CD8-positive, alpha-beta memory T cell (primary cell): ENCODE measurements at places on chromosomes 1 and 21.
A peak's percentile ranks its signal among the peaks of the same experiment; 100 is the strongest.

DNA sequence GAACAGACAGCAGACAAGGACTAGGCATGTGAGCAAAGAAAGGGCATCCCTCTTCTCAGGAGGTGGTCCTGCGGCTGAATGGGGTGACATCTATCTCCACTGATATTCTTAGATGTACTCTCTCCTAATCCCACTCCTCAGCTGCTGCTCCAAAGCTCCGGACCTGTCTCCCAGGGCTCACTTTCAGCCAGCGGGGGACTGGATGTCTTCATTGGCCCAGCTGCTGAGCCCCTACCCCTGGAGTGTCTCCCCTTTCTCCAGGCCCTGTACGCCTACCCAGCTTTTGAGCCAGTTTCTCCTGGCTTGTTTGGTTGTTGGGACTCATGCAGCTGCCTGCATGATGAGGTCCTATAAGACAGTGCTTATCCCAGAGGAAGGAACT, 28.8 kb upstream of the CSF1 start:
- no peak overlapping the region for H3K4me3 ChIP-seq
- no peak for DNase-seq
- H3K27ac ChIP-seq = no peak overlapping the region
- H3K36me3 ChIP-seq = no peaks in the 10 kb centered on the region

- H3K4me3 ChIP-seq = no peak overlapping the region
- peaks cover 2% of the 10 kb centered on the region for H3K4me1 ChIP-seq
- no peak overlapping the region for H3K27ac ChIP-seq
These were observed 5.8 kb upstream of the TGFB2 start for GRCh38 chr1:218339267-218339831.

DNA sequence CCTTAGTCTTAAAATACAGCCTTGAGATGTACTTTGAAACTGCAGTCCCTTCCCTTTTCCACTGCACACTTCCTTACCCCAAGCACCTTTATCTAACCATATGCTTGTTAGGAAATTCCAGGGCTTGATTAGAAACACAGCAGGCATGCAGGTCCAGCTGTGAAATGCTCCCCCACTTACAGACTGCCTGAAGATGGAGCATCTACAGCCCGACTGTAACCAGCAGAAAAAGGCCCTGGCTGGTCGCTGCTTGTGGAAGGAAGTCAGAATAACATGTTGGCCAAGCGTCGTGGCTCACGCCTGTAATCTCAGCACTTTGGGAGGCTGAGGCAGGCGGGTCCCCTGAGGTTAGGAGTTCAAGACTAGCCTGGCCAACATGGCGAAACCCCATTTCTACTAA, 37.2 kb downstream of the VN1R5 start:
- no peaks in the 10 kb centered on the region for H3K27me3 ChIP-seq
- H3K36me3 ChIP-seq = no peaks in the 10 kb centered on the region
- no peak for DNase-seq
- no peak overlapping the region for H3K27ac ChIP-seq
- H3K4me1 ChIP-seq = no peaks in the 10 kb centered on the region

DNA sequence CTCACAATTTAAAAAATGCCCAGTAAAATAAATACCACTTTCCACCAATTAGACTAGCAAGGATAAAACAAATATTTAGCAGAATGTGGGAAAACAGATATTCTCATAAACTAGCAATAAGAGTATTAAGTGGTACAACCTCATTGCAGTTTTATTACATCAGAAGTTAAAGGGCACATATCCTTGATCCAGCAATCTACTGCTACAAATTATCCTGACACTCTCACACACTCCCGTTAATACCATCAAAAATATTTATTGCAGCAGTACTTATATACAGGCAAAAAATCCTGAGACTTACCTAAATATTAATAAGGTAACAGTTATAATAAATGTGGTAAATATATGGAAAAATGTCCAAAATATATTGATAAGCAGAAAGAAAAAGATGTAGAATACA, 44.3 kb downstream of the ZNF644 start:
- DNase-seq = no peak
- H3K27me3 ChIP-seq = no peaks in the 10 kb centered on the region
- no peak overlapping the region for H3K4me3 ChIP-seq
- H3K4me1 ChIP-seq = no peaks in the 10 kb centered on the region
- H3K27ac ChIP-seq = no peak overlapping the region
- H3K36me3 ChIP-seq = peaks cover 4% of the 10 kb centered on the region

DNA sequence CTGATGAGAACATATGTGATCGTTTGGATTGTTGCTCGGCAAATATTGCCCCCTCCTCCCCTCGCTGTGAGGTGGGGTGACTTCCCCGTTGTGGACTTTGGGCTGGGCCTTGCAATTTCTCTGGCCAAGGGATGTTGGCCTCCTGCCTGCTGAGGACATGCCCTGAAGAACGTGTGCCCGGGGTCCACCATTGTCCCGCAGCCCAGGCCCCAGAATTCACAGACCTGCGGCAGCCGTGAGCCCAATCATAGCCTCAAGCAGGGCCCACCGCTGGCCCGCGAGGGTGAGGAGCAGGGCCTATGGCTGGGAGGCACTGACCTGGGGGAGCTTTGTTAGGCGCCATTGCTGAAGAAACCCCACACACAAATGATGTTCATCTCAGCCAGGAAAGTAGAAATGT, 58.3 kb upstream of the ACTRT2 start:
- no peak overlapping the region for H3K4me3 ChIP-seq
- H3K27ac ChIP-seq = no peak overlapping the region
- no peaks in the 10 kb centered on the region for H3K36me3 ChIP-seq
- no peak for DNase-seq
- H3K27me3 ChIP-seq = no peaks in the 10 kb centered on the region

DNA sequence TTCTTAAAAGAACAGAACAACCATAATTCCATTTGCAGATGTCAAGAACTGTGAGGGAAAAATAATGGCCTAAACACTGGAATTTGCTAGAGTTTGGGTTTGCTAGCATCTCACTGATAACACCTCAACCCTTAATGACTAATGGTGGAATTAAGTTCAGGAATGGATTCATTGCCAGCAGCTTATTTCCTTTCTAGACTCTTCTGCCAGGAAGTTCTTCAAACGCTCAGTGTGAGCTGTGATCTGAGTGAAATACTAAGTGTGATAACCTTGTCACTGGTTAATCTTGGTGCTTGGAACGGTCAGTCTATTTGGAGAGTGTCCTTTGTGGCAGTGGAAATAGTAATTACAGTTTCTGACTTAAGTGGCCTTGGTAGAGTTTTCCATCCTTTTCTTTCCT, 21.6 kb upstream of the PLEKHM2 start:
- no peak overlapping the region for H3K4me3 ChIP-seq
- DNase-seq = no peak
- no peaks in the 10 kb centered on the region for H3K27me3 ChIP-seq
- peaks cover 24% of the 10 kb centered on the region for H3K36me3 ChIP-seq
- no peaks in the 10 kb centered on the region for H3K4me1 ChIP-seq

DNA sequence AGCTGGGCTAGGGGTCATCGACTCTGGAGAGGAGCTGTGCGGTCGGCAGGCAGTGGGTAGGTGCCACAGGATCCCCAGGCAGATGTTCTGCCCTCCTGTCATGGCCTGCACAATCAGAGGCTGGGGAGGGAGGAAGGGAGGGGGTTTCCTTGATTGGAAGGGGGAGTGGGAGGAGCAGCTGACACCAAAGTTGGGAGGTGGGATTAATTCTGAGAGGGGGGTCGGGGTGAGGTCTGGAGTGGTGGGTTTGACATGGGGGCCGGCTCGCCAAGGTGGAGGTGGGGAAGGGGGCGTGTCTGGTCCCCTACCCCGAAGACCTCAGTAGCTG, 651 bp upstream of the HPCA start:
- no peaks in the 10 kb centered on the region for H3K4me1 ChIP-seq
- no peak for DNase-seq
- peaks cover 29% of the 10 kb centered on the region for H3K27me3 ChIP-seq
- H3K4me3 ChIP-seq = no peak overlapping the region
- no peaks in the 10 kb centered on the region for H3K36me3 ChIP-seq

- H3K27me3 ChIP-seq = no peaks in the 10 kb centered on the region
- no peak for DNase-seq
- H3K27ac ChIP-seq = no peak overlapping the region
- no peaks in the 10 kb centered on the region for H3K36me3 ChIP-seq
- no peak overlapping the region for H3K4me3 ChIP-seq
These were observed 86.2 kb downstream of the DTL start for GRCh38 chr1:212121779-212122178.

GRCh38 chr1:45012639-45013278, 705 bp downstream of the UROD start:
- peaks cover 31% of the 10 kb centered on the region for H3K4me1 ChIP-seq
- H3K4me3 ChIP-seq = peak overlapping the region; percentile 66
- peaks cover 28% of the 10 kb centered on the region for H3K36me3 ChIP-seq
- H3K27ac ChIP-seq = peak overlapping the region; percentile 74

GRCh38 chr21:33682992-33683627, 40.8 kb downstream of the ITSN1 start:
- no peaks in the 10 kb centered on the region for H3K27me3 ChIP-seq
- H3K27ac ChIP-seq = no peak overlapping the region
- H3K36me3 ChIP-seq = no peaks in the 10 kb centered on the region
- no peaks in the 10 kb centered on the region for H3K4me1 ChIP-seq

DNA sequence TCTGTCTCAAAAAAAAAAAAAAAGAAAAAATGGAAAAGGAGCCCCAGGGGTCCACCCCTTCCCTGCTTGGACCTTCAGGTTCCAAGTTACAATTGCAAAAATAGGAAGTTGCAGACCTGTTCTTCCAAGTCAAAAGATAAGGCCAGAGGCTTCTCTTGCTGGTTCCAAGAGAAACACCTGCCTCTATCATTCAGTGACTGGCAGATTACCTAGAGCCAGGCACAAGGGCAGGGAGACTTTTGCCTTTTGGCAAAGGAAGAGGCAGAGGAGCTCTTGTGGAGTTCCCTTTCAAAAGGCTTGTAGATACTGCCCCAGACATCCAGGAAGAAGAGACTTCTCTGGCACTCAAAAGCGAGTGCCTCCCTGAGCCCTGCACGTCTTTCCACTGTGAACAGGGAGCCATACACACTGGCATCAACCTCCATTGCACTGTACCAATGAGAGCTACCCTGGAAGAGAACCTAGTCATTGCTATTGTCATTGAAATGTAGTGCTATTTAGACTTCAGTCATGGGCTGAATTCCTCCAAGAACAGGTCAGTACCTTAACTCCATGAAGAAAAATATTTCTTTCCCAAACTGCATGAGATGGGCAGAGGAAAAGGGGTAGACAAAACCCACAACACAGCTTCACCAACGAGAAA, 91.2 kb downstream of the LMX1A start:
- no peak for DNase-seq
- no peaks in the 10 kb centered on the region for H3K4me1 ChIP-seq
- no peaks in the 10 kb centered on the region for H3K36me3 ChIP-seq

DNA sequence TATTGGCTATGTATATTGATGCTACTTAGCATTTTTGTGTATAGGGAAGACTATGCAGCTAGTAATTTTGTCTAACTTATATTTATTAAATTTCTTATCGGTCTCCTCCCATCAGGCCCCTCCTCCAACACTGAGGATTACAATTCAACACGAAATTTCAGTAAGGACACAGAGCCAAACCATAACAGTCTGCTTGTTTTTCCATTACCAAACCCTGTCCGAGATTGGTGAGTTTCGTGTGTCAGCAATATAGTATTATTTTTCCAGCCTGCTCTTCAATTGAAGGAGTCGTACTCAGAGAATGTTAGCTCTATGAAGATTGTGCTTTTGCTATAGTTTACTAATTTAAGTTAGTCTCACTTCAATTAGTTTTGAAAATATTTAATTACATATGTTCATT, 1495.3 kb downstream of the MRPL39 start:
- no peaks in the 10 kb centered on the region for H3K27me3 ChIP-seq
- H3K36me3 ChIP-seq = no peaks in the 10 kb centered on the region
- H3K4me3 ChIP-seq = no peak overlapping the region
- no peak for DNase-seq
- no peak overlapping the region for H3K27ac ChIP-seq
- no peaks in the 10 kb centered on the region for H3K4me1 ChIP-seq

DNA sequence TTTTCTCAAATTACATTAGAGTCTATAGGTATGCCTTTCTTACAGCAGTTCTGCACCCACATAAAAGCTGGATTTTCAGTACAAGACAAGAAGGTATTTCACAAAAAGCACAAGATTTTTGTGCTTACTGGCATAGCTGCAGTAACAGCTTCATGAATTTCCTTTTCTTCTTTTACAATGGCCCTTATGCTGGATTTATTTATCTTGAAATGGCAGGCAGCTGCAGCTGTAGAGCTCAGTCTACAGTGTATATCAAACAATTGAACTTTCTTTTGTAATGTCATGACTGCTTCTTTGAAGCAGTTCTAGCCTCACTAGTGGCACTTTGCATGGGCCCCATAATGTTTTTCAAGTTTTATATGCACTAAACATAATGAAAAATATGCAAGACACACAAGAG, 510.2 kb downstream of the KCNT2 start:
- H3K4me3 ChIP-seq = no peak overlapping the region
- no peak overlapping the region for H3K27ac ChIP-seq
- H3K27me3 ChIP-seq = no peaks in the 10 kb centered on the region
- H3K4me1 ChIP-seq = no peaks in the 10 kb centered on the region
- no peaks in the 10 kb centered on the region for H3K36me3 ChIP-seq

DNA sequence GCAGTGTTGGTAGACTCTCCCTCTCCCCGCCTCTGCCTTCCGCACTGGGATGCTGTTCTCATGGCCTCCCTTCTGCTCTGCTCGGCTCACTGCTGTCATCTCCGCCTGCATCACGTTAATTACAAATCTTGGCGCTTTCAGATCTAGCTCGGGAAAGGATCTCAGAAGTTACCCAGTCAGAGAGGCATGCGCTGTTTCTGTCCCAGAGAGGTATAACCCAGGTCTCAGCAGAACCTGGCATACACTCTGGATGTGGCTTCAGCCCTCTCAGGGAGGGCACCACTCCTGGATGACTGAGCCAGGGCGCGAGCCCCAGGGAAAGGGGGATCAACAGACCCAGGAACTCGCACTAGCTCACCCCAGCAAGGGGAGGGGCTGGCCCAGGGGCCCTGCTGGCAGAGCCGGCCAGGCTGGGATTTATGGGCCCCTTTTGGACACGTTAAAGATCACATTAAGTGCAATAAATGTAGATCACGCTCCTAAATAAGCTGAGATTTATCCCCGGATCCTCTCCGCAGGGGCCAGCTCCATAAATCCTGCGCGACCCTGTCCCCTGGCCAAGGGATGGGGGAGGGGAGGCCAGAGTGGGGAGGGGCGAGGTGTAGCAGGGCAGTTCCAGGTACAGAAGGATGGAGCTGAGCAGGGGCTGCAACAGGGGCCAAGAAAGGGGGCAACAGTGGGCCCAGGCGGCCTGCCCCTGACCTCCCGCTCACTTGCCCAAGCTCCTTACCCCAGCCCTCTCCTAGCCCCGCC, 101.3 kb upstream of the ZBTB40 start:
- no peak overlapping the region for H3K4me3 ChIP-seq
- peaks cover 6% of the 10 kb centered on the region for H3K4me1 ChIP-seq
- H3K36me3 ChIP-seq = no peaks in the 10 kb centered on the region
